ENCODE measurements at places on chromosomes 13 and 19.

GRCh38 chr19:3361384-3362216 is 4.8 kb upstream of the NFIC start:
- DNase-seq, result no peak

DNA sequence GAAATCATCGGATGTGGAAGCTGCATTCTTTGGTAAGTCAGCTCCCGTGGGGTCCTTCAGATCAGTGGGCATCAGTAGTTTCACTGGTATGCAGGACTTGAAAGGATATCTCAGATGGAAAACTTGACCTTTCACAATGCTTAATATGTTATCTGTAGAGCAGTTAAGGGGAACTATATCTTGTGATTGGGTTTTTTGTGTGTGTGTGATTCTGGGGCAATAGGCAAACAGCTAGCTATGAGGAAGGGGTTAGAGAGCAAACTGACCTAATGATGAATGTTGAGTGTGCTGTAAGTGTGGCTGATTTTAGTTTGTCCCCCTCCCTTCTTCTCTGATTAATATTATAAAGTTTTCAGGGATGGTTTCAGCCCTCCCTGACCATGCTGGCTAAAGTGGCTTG is 53.3 kb downstream of the ACSBG2 start:
- no peak for DNase-seq

- no peak for DNase-seq
Measured at GRCh38 chr13:75309981-75310580, 171.9 kb downstream of the TBC1D4 start.

- DNase-seq, result no peak
Measured at GRCh38 chr13:47420568-47420967, 523.7 kb upstream of the HTR2A start.

DNA sequence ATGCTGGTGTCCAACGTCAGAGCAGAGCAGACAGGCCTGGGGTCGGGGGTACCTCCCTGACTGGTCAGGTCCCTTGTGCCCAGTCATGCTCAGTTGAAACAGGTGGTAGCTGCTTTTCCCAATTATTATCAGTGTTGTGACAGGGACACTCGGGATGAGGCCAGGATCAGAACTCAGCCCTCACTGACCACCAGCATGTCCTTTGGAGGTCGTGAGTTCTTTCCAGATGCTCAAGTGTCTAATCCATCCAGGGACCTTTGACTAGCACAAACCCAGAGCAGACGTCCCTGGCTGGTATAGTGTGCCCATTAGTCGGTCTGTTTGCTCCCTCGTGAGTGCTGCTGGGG is 22.4 kb downstream of the MAU2 start:
- no peak for DNase-seq
